Liver (tissue), 10 donors: ENCODE measurements at places on chromosomes 3 and 15. TPM values are rescaled to one million over a fixed set of nuclear protein-coding genes. Genes with fewer than 3 reads are reported as not detected.

DNA sequence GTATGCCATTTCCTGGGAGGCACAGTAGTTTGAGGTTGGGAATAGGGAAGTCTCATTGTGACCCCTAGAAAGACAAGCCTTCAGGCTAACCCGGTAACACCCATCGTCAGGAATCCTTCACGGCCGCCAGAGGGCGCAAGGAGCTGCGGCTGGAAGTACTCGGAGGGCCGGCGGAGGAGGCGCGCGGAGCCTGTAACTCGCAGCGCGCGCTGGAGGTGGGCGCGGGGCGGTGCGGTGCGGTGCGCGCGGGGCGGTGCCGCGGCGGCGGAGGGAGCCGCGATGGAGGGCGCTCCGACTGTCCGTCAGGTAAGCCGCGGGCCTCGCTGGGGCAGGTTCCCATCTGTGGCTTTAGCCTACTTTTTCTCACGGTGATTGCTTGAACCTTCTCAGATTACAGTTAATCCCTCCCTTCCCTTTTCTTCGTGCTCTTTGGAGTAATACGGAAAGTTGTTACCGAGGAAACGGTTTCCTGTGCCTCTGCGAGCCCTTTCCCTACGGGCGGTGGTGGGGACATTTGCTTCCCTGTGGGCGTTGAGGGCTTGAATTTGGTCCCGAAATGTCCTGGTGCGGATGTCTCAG lies at the start of gene GRAMD1C:
Gene GRAMD1C, plus strand, starts transcription at position 158 of the 579 bp plus-strand sequence. Its CDS starts 122 bp downstream, at position 280.
- peak; percentile 84 for DNase-seq
- H3K4me3 ChIP-seq, result peak within 1 kb of the TSS; percentile 79
- H3K36me3 ChIP-seq, result no peaks in the 10 kb centered on the region
- H3K4me1 ChIP-seq, result peaks cover 2% of the 10 kb centered on the region
- H3K27me3 ChIP-seq, result no peaks in the 10 kb centered on the region

DNA sequence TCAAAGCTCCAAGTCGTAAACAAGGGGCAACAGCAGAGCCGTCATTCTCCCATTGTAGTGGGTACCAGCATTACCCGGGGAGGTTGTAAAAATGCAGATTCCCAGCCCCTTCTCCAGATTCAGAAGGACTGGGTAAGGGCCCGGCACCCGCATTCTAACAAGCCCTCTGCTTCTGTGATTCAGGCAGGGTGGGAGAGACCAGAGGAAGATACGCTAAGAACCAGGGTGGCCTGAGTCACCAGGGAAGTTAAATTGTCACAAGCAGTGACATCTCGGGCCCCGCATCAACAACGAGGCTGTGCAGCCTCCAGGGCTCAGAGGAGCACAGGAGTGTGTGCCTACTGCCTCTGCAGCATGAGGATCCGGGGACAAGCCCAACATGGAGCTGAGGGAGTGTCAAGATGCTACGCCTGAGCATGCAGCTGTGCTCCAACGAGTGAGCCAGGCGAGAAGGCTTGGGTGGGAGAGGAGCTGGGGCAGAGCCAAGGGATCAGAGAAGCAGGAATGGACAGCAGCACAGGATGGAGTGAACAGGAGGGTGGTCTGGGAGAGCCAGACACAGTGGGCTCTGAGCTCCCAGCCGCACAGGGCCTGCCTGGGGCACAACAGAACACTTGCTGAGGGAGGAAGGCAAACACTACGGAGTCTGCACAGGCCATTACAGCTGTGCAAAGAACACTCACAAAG lies 68.5 kb downstream of the CPN2 start:
- no peaks in the 10 kb centered on the region for H3K27me3 ChIP-seq
- no peak for DNase-seq
- H3K36me3 ChIP-seq, result no peaks in the 10 kb centered on the region
- H3K4me3 ChIP-seq, result no peak overlapping the region
- no peak overlapping the region for H3K27ac ChIP-seq

GRCh38 chr15:47041301-47041700 lies 676.0 kb upstream of the SEMA6D start:
- no peaks in the 10 kb centered on the region for H3K27me3 ChIP-seq
- no peak overlapping the region for H3K4me3 ChIP-seq
- H3K4me1 ChIP-seq, result no peaks in the 10 kb centered on the region

GRCh38 chr3:18739099-18739433 lies 313.9 kb upstream of the SATB1 start:
- no peaks in the 10 kb centered on the region for H3K4me1 ChIP-seq
- no peak for DNase-seq
- H3K27me3 ChIP-seq, result no peaks in the 10 kb centered on the region
- H3K36me3 ChIP-seq, result no peaks in the 10 kb centered on the region
- H3K4me3 ChIP-seq, result no peak overlapping the region

GRCh38 chr3:61288446-61288845 lies 37.2 kb upstream of the FHIT start:
- no peak for DNase-seq
- H3K4me1 ChIP-seq, result no peaks in the 10 kb centered on the region
- H3K27me3 ChIP-seq, result no peaks in the 10 kb centered on the region
- peaks cover 1% of the 10 kb centered on the region for H3K36me3 ChIP-seq
- H3K27ac ChIP-seq, result no peak overlapping the region

DNA sequence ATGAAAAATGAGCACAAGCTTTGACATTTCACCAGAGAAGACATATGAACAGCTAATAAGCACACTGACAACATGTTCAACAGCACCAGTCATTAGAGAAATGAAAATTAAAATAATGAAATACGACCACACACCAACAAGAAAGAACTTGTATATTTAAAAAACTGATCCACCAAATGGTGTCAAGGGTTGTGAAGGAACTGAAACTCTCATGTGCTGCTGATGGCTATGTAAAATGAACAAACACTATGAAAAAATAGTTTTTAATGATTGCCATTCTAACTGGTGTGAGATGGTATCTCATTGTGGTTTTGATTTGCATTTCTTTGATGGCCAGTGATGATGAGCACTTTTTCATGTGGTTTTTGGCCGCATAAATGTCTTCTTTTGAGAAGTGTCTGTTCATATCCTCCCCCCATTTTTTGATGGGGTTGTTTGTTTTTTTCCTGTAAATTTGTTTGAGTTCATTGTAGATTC lies 193.8 kb downstream of the SCAPER start:
- H3K27me3 ChIP-seq, result no peaks in the 10 kb centered on the region
- no peaks in the 10 kb centered on the region for H3K36me3 ChIP-seq
- H3K27ac ChIP-seq, result no peak overlapping the region
- H3K4me1 ChIP-seq, result no peaks in the 10 kb centered on the region
- no peak overlapping the region for H3K4me3 ChIP-seq
- DNase-seq, result no peak

GRCh38 chr15:63244976-63245645 lies 32.3 kb upstream of the APH1B start:
- no peak overlapping the region for H3K4me3 ChIP-seq
- DNase-seq, result no peak
- H3K27me3 ChIP-seq, result no peaks in the 10 kb centered on the region
- no peaks in the 10 kb centered on the region for H3K36me3 ChIP-seq
- H3K4me1 ChIP-seq, result no peaks in the 10 kb centered on the region
- no peak overlapping the region for H3K27ac ChIP-seq

Gene IQCB1
- total RNA-seq, result 14.0 TPM

- no peaks in the 10 kb centered on the region for H3K36me3 ChIP-seq
- H3K27me3 ChIP-seq, result no peaks in the 10 kb centered on the region
- no peak overlapping the region for H3K4me3 ChIP-seq
- DNase-seq, result peak; percentile 37
These were observed 167.2 kb downstream of the MAGI1 start for GRCh38 chr3:65871305-65872141.
